ENCODE measurements at places on chromosomes 5 and 9.

DNA sequence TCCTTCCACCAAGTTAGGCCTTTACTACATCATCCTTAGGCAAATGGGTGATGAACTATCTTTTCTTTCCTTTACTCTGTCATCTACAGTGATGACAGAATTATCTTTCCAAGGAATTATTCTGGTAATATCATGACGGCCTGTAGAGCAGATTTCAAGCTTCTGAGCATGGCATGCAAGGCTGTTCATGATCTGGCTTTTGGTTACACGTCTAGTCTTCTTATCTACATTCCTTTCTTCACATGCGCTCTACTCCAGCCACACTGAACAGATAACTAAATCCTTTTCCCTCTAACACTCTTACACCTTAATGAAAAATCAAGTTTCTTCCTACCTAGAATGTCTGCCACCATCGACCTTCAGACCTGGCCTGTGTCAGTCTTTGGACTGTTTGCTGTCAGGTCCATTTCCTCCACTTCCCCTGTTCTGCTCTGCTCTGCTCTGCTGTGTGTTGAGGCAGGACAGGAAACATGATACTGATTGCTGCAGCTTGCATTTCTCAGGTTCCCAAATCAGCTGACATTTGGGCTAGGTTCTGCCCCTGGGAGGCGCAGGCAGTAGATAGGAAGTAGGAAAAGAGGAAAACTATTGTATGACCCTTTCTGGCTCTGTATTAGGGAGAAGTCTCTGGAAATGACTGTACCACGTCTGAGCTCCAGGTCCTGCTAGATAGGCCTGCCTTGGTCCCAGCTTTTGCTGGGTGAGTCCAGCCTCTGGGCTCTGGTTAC, 4.2 kb downstream of the SCGB3A2 start:
- no peak for DNase-seq

GRCh38 chr9:25703701-25704357, 25.6 kb upstream of the TUSC1 start:
- no peak for DNase-seq

- DNase-seq, result no peak
These were observed 20.7 kb downstream of the MAPK9 start for GRCh38 chr5:180271221-180271620.

DNA sequence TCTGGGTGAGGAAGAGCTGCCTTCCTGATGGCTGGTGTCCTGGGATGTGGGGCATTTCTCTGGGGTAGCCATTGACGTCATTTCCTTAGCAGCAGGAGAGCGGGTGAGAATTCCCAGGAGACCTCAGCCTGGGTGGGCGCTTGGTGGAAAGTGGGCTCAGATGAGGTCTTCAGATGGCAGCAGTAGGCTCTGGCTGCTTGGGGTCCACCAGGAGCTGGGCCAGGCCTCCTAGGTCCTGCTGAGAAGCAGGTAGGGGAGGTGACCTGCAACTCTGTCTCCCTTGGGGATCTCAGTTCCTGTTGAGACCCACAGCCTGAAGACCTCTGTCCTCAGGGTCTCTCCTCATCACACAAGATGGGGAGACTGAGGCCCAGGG, 31.5 kb downstream of the FAM163B start:
- DNase-seq, result no peak

DNA sequence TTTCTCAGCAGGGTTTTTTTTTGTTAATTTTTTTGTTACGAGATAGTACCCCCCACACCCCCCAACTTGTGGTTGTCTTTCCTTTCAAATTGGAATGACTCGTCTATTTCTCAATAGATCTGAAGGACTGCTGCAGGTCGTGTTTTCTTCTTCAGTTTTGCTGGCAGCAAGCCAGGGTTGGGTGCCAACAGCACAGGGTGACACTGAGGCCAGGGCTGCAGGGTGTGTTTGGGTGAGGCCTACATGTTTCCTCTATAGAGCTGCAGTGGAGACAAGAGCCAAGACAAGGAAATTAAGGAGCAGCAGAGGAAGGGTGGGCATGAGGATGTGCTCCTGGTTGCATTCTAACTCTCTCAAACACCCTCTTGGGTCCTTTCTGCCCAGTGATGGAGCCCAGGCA, 52.2 kb downstream of the NXNL2 start:
- DNase-seq, result no peak

All from activated CD4-positive, alpha-beta T cell treated with anti-CD3 and anti-CD28 coated beads for 36 hours (primary cell).